C1 segment of cervical spinal cord (tissue), 14 donors: ENCODE measurements at places on chromosomes 5 and 9.
A peak's percentile ranks its signal among the peaks of the same experiment; 100 is the strongest.

DNA sequence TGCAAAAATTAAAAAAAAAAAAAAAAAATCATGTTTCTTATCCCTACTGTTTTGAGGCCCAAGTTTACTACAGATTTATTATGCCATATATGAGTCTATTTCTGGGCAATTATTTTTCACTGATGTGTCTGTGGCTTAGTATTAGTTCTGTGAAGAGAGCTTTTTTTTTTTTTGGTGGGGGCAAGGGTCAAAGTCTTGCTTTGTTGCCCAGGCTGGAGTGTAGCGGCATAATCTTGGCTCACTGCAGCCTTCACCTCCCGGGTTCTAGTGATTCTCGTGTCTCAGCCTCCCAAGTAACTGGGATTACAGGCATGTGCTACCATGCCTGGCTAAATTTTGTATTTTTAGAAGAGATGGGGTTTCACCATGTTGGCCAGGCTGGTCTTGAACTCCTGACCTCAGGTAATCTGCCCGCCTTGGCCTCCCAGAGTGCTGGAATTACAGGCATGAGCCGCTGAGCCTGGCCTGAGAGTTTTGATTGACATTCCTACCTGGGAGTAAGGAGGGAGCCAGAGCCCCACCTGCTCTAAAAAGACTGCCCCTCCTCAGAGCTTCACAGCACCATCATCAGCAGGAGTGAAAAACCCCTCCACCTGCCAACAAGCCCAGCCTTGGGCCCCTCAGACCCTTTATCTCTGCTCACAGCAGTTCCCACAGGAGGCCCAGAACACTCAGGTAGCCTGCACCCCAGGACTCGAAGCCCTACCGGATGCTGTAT is 36.1 kb upstream of the JADE2 start:
- DNase-seq, result no peak

GRCh38 chr5:127875235-127876021 is 172.2 kb downstream of the CCDC192 start:
- DNase-seq, result peak; percentile 56

GRCh38 chr9:122206118-122207046 is 22.4 kb downstream of the LHX6 start:
- no peak for DNase-seq

GRCh38 chr9:135215571-135216161 is 128.2 kb downstream of the OLFM1 start:
- DNase-seq, result no peak
